ENCODE measurements at places on chromosomes 6 and 20.

- DNase-seq = no peak
- H3K27me3 ChIP-seq = no peaks in the 10 kb centered on the region
- H3K27ac ChIP-seq = no peak overlapping the region
Observed at GRCh38 chr20:35908007-35908406, 46.3 kb downstream of the SCAND1 start.

DNA sequence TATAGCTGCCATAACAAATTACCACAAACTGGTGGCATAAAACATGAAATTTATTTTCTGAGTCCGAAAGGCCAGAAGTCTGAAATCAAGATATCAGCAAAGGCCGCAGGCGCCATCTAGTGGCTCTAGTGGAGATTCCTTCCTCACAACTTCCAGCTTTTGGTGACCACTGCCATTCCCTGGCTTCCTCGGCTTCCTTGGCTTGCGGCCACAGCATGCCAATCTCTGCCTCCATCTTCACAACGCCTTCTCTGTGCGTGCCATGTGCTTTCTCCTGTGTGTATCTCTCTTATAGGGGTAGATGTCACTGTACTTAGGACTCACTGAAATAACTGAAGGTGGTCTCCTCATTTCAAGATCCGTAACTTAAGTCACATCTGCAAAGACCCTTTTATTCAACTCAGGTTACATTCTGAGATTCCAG, 5.4 kb upstream of the PLAGL1 start:
- DNase-seq = peak; percentile 71
- H3K4me1 ChIP-seq = peaks cover 3% of the 10 kb centered on the region
- no peak overlapping the region for H3K27ac ChIP-seq
- peaks cover 1% of the 10 kb centered on the region for H3K36me3 ChIP-seq

DNA sequence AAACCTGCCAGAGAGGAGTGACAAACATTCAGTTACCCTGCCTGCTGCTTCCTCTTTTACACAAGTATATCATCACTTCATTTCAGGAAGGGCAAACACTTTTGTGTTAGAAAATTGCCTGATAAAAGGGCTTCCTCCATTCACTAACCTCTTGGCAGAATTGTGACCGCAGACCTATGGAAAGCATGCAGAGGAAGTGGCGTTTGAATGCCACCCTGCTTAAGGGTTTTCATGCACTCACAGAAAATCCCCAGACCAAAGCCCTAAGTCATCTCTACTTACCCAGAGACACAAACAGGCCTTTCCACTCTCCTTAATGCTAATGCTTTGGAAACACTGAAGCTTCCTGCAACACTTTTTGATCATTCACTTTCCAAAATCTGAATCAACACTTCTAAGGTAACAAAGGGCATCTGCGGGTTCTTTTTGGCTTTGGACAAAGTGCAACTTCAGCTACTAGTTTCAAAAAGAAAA, 22.1 kb upstream of the RALGAPA2 start:
- H3K27me3 ChIP-seq = peaks cover 7% of the 10 kb centered on the region
- no peak overlapping the region for H3K4me3 ChIP-seq
- peak; percentile 38 for DNase-seq
- peaks cover 11% of the 10 kb centered on the region for H3K4me1 ChIP-seq
- peak overlapping the region; percentile 7 for H3K27ac ChIP-seq

GRCh38 chr6:131303338-131303930, 168.2 kb downstream of the AKAP7 start:
- H3K4me3 ChIP-seq = no peak overlapping the region
- H3K36me3 ChIP-seq = no peaks in the 10 kb centered on the region
- no peak overlapping the region for H3K27ac ChIP-seq
- no peak for DNase-seq
- H3K4me1 ChIP-seq = peaks cover 15% of the 10 kb centered on the region
- no peaks in the 10 kb centered on the region for H3K27me3 ChIP-seq

DNA sequence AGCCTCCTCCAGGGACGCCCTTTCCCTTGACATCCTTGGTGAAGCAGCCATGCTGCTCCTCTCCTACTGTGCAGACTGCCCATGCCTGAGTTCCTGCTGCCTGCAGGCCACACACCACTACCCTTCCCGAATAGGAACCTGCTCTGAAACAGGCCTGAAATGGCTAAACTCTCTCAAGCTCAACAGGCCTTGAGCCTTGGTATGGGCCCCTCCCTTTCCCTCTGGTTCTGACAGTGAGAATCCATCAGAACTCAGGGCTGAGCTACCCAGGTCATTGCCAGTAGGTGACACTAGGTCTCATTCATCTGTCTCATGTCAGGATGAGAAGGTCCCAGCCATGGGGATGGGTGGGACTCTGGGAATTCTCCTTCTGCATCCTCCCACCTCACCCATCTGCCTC, 25.7 kb downstream of the RAET1L start:
- no peak for DNase-seq
- H3K4me3 ChIP-seq = no peak overlapping the region
- H3K27ac ChIP-seq = no peak overlapping the region

- no peaks in the 10 kb centered on the region for H3K36me3 ChIP-seq
- DNase-seq = no peak
- H3K4me3 ChIP-seq = no peak overlapping the region
- no peaks in the 10 kb centered on the region for H3K27me3 ChIP-seq
- H3K27ac ChIP-seq = no peak overlapping the region
Observed at GRCh38 chr6:38391206-38391605, 248.5 kb downstream of the BTBD9 start.

GRCh38 chr20:9323622-9324021, 190.8 kb upstream of the LAMP5 start:
- H3K36me3 ChIP-seq = no peaks in the 10 kb centered on the region
- H3K27ac ChIP-seq = no peak overlapping the region
- no peak for DNase-seq
- H3K4me1 ChIP-seq = no peaks in the 10 kb centered on the region
- H3K27me3 ChIP-seq = no peaks in the 10 kb centered on the region

DNA sequence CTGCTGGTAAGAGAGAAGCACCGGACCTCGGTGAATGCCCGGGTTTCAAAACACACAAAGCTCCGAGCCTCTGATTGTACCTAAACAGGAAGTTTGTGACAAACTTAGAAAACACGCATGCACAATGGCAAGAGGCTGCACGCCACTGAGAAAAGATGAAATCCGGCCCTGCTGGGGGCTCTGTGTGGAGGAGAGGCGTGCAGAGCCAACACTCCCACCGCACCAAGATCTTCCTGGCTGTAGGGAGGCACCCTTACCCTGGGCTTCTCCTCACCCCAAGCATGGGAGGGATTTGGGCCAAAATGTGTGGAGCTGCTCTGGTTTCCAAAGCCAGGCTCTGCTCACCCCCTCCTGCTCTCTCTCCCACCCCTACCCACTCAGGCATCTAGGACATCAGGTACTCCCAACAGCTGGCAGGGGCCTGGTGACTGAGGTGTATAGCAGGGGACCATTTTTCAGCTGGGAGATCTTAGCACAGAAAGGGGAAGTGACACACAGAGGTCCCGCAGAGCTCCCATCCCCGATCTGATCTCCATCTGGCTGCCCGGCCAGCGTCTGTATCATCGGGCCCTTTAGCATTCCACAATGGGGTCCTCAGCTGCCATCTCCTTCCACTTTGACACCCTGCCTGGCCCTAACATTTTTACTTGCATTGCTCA, 84.2 kb downstream of the TRERF1 start:
- DNase-seq = peak; percentile 48
- H3K4me3 ChIP-seq = peak overlapping the region; percentile 67
- no peaks in the 10 kb centered on the region for H3K27me3 ChIP-seq
- peaks cover 11% of the 10 kb centered on the region for H3K36me3 ChIP-seq
- peaks cover 73% of the 10 kb centered on the region for H3K4me1 ChIP-seq

DNA sequence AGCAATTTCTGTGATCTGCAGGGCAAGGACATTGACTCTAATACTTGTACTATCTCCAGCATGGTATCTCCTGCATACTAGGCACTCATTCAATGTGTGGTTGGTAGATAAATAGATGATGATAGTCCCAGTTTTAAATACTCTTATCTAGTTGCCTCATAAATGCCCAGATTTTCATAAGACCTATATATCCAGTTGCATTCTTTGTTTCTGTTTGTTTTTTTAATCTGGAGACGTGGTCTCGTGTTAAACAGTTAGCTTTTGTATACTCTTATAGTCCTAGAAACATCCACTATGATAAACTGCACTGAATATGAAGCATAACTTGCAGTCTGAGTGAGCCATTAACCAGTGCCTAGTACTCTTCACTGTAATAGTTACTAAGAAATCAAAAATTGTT, 35.5 kb upstream of the SUMO4 start:
- no peak for DNase-seq
- H3K27ac ChIP-seq = peak overlapping the region; percentile 31
- H3K4me3 ChIP-seq = no peak overlapping the region
- H3K36me3 ChIP-seq = peaks cover 28% of the 10 kb centered on the region
- peaks cover 53% of the 10 kb centered on the region for H3K4me1 ChIP-seq
- H3K27me3 ChIP-seq = no peaks in the 10 kb centered on the region

DNA sequence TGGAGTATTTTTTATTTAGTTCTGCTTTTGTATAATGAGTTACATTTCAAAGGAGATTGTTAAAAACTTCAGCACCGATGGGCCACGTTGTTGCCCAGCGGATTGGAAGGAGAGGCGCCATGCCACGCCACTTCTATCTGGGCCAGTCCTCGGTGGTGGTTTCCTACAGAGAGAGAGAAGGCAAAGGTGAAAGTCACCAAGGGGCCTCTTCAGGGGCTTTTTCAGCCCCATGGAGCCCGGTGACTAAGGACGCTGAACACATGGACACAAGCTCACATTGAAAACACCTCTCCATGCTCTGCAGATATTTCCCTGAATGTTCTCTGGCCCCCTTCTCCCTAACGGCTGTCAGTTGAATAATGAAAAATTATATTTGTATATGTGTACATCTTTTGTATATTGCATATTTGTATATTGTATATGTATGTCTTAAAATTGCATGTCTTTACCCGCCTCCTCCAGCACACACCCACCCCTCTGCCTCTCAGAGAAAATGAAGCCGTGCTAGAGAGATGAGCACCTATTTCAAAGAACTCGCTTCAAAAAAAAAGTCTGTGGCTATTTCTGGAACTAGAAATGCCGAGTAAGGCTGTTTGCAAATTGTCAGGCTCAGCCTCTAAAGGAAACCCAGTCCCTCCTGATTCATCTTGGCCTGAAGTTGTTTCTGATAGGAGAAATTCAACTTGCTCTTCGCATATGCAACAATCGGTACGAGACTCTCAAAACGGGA, 91.9 kb upstream of the CDH4 start:
- no peak for DNase-seq
- peaks cover 3% of the 10 kb centered on the region for H3K27me3 ChIP-seq
- H3K27ac ChIP-seq = no peak overlapping the region
- no peaks in the 10 kb centered on the region for H3K4me1 ChIP-seq
- H3K4me3 ChIP-seq = no peak overlapping the region

- no peak overlapping the region for H3K4me3 ChIP-seq
- H3K4me1 ChIP-seq = no peaks in the 10 kb centered on the region
- H3K36me3 ChIP-seq = no peaks in the 10 kb centered on the region
- H3K27ac ChIP-seq = no peak overlapping the region
- DNase-seq = no peak
Observed at GRCh38 chr20:63129376-63129965, 86.5 kb downstream of the YTHDF1 start.

GRCh38 chr6:91088976-91089375, 502.1 kb upstream of the MAP3K7 start:
- no peaks in the 10 kb centered on the region for H3K36me3 ChIP-seq

- peak overlapping the region; percentile 93 for H3K4me3 ChIP-seq
- H3K36me3 ChIP-seq = peaks cover 14% of the 10 kb centered on the region
Observed at GRCh38 chr6:43770372-43771209, 580 bp downstream of the VEGFA start.

GRCh38 chr6:15522026-15522425, 140.8 kb downstream of the DTNBP1 start:
- peaks cover 75% of the 10 kb centered on the region for H3K36me3 ChIP-seq
- no peaks in the 10 kb centered on the region for H3K27me3 ChIP-seq
- H3K4me3 ChIP-seq = no peak overlapping the region
- no peak for DNase-seq
- H3K4me1 ChIP-seq = peaks cover 20% of the 10 kb centered on the region
- peak overlapping the region; percentile 72 for H3K27ac ChIP-seq

DNA sequence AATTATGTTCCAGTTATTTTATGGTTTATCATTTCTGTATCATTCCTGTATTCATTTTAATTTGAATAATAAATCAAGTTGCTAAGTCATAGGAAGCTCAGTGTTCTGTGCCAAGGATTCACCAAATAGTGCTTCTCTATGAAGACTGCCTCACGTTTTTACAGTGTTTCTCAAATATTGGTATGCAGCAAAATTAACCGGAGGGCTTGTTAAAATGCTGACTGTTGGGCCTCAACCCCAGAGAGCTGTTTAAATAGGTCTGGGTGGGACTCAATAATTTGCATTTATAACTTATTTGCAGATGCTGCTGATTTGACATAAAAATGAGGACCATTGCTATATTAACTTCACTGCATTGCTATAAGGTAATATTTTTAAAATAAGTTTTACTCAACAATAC, 166.7 kb downstream of the TINAG start:
- H3K27me3 ChIP-seq = no peaks in the 10 kb centered on the region
- H3K36me3 ChIP-seq = no peaks in the 10 kb centered on the region
- no peak overlapping the region for H3K4me3 ChIP-seq
- DNase-seq = no peak
- H3K4me1 ChIP-seq = no peaks in the 10 kb centered on the region

DNA sequence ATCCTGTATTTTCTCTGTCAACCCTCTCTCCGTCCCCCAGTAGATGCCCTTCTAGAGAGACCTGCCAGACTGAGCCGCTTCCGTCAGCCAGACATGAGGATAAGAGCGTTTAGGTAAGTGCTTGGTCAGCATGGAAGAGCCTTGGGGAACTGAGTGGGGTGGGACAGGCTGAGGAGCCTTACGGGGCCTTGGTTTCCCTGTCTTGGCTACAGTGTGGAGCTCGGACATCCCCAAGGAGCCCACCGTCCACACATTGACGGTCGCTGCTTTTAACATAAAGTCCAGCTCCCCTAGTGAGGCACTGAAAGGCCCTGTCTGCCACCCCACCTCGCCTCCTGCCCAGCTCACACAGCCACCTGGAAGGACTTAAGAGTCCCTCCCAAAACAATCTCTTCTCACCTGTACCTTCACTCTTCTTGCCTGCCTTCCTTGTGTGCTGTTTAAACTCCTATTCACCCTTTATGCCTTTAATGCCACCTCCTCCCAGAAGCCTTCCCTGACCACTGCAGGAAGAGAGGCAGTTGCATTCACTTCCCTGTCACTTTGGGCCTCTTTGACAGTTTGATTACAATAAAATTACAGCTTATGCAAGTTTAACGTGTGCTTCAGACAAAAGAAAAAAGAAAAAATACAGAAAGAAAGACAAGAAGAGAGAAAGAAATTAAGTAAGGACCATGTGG, 42.3 kb downstream of the PDYN start:
- no peak for DNase-seq
- peaks cover 23% of the 10 kb centered on the region for H3K27me3 ChIP-seq
- H3K4me1 ChIP-seq = no peaks in the 10 kb centered on the region
- no peak overlapping the region for H3K4me3 ChIP-seq

DNA sequence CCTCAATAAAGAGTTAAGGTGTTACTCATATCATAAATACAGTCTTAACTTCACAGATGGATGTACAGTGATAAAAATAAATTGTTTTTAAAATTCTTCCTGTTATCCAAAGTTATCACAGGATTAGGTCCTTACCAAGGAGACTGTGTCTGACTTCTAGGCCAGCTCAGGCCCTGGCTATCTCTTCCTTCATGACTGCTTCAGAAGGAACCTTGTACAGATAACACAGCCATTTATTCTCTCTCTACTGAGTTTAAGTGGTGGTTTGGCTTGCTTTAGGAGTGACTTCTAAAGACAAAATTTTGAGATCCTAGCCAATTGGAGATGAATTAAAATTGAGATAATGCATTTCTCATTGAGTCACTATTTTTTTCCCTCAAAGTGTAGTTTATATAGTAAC, 40.8 kb upstream of the RNF182 start:
- H3K27ac ChIP-seq = no peak overlapping the region
- no peak for DNase-seq
- H3K27me3 ChIP-seq = peaks cover 3% of the 10 kb centered on the region
- no peaks in the 10 kb centered on the region for H3K36me3 ChIP-seq
- no peak overlapping the region for H3K4me3 ChIP-seq
